ENCODE measurements at places on chromosomes 5 and 9. TPM values are rescaled to one million over a fixed set of nuclear protein-coding genes. Genes with fewer than 3 reads are reported as not detected.

DNA sequence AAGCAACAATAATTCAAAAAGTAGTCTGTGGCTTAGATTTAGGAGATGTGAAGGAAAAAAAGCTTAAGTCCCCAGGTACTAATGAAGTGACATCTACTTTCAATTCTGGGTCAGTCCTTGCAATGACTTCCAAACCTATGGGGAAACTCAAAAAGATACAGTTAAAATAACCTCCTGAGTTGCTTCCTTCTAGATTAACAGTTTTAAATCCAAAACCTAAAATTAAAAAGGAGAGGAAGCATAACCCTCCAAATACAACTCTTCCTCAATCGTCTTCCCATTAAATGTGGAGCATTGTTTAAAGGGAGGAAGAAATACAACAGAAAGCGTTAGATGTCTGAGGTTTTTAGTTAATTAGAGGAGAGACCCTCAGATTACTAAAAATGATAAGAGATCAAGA is 75.7 kb downstream of the AGTPBP1 start:
- no peak for DNase-seq

DNA sequence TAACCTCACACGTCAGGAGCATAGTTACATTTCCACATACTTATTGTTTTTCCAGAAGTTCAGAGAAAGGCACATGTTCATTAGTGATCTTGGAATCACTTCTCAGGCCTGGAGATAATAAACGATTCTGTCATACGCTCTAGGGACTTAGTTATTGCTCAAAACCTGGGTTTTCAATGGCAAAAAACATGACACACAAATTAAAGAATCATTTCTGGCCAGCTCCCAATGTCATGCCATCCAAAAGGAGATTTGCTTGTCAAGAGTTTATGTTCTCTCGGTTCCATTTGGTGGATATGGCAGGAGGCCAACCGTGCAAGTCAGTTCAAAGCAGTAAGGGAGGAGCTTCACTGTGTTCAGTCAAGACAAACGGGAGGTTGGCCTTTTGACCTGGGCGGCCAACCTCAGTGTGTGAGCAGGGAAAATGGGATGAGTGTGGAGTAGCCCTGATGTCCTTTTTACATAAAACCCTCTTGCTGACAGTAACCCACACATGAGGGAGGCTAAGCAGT is 123.4 kb downstream of the NXNL2 start:
- peak; percentile 71 for DNase-seq

DNA sequence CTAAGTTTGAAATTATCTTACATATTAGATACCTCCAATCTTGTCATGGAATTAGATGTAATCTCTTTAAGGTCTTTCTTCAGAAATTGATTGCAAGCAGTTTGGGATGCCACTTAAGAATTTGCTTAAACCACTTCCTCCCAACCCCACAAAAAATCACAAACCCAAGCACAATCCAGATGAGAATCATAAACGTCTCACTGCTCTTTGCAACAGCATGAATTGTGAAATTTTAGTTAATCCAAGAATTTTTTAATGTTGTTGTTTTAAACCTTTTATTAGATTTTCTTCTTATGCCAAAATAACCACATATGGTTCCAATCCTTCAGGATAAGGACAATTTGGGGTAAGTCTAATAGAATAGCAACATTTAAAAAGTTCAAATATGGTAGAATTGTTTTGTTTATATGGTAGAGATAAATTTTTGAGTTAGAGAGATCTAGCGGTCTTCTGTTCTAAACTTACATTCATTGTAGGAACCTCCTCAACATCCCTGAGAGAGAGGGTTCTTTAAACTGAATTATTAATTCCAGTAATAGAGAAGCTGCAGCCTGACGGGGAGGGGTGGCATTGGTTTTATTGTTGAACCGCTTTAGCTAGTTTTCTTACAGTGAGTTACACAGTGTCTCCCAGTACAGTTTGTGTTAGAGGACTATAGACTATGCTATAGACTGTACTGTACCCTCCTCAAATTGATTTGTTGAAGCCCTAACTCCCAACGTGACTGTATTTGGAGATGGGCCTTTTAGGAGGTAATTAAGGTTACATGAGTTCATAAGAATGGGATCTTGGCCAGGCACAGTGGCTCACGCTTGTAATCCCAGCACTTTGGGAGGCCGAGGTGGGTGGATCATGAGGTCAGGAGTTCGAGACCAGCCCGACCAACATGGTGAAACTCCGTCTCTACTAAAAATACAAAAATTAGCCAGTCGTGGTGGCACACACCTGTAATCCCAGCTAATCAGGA is 24.8 kb upstream of the IL6ST start:
- no peak for DNase-seq

GRCh38 chr5:14591548-14591947 is 10.0 kb downstream of the OTULINL start:
- DNase-seq, result no peak

Gene HAVCR2
- total RNA-seq, result 1.0 TPM

DNA sequence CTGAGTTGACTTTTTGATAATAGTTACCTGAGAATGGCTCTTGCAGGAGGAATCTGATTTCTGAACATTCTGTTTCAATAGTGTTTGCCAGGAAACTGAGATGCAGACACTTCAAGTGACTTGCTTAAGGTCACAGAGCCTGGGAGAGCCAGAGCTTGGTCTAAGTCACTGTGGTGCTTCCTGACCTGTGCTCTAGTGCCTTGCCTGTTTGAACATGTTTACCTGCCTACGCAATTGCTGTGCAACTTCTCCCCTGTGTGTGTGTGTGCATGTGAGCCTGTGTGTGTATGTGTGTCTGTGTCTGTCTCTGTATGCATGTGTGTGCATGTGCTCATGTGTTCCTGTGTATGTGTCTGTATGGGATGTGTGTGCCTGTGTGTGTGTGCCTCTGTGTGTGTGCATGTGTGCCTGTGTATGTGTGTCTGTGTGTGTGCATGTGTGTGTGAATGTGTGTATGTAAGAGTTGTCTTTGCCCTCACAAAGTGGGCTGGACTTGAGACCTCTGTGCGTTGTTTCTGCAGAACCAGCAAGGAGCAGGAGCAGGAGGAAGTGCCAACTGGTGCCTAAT is 185.8 kb downstream of the GADD45G start:
- no peak for DNase-seq

Gene PCAT7
- not detected for total RNA-seq

DNA sequence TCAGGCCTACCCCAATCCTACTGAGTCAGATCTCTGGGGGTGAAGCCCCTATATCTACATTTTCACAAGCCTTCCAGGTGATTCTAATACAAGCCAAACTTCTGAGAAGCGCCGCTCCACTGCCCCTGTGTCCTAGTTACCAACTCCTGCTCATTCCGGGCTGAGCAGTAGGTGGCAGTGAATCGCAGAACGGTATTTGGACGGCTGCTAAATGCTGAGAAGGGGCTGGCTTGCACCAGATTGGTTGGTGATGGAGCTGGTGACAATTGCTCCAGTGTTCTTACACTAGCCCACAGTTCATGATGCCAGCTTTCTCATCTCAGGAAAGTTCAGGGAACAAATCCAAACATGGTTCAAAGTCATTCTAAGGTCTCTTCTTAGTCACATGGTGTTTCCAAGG is 31.1 kb upstream of the FGF1 start:
- peak; percentile 31 for DNase-seq

GRCh38 chr5:106451998-106452397 is 1218.7 kb downstream of the EFNA5 start:
- DNase-seq, result no peak

- DNase-seq, result no peak
Observed at GRCh38 chr9:90176901-90177300, 465.7 kb downstream of the DIRAS2 start.

- no peak for DNase-seq
Observed at GRCh38 chr9:132516911-132517310, 65.5 kb upstream of the BARHL1 start.

DNA sequence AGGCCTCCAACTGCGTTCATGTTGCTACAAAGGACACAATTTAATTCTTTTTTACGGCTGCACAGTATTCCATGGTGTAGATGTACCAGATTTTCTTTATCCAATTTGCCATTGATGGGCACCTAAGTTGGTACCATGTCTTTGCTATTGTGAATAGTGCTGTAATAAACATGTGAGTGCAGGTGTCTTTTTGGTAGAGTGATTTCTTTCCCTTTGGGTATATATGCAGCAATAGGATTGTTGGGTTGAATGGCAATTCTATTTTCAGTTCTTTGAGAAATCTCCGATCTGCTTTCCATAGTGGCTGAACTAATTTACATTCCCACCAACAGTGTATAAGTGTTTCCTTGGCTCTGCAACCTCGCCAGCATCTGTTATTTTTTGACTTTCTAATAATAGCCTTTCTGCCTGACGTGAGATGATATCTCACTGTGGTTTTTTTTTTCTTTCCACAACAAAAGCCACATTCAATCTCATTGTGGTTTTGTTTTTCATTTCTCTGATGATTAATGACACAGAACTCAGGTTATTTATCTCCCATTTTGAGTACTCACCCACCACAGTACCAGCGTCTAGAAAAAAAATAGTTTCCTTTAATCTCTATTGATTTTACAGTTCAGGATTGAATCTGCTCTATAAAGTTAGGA is 21.9 kb downstream of the ARRDC3 start:
- no peak for DNase-seq

DNA sequence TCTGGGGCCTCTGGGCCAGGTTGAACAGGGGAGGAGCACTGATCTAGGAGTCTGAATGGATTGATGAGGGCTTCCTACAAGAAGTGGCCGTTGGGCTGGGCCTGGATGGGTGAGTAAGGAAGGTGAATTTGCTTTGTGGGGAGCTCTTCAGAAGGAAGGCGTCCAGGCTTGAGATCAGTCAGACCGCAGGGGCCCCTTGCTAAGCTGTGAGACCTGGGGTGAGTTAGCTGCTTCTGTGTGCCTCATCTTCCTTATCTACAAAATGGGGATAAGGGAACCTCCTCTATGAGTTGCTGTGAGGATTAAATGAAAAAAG is 1.1 kb upstream of the SYNPO start:
- DNase-seq, result no peak

DNA sequence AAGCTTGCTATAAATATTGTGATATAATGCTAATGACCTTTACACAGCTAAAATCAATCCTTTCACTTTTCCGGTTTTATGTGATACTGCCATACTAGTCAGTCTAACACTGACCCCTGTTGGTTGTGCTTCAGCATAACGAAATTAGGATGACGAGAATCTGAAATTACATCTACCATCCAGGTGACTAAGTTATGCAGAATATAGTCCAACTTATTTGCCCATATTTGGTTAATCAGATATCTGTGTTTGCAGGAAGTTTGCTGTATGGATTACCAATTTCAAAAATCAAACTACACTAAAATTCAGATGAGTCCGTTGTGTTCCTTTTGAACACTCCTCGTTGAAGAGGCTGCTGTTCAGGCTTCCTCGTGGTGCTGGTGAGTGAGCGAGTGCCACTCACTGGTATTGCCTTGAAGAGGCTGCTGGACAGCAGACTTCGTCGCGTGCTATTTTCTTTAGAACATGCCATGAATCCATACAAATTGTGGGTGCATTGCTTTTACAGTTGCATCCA is 32.5 kb downstream of the TENT4A start:
- DNase-seq, result no peak

Gene DAB2IP
- total RNA-seq, result 139 TPM
